ENCODE measurements at places on chromosomes 2 and 18.

GRCh38 chr2:109208951-109209335, 79.9 kb downstream of the SH3RF3 start:
- DNase-seq: no peak

DNA sequence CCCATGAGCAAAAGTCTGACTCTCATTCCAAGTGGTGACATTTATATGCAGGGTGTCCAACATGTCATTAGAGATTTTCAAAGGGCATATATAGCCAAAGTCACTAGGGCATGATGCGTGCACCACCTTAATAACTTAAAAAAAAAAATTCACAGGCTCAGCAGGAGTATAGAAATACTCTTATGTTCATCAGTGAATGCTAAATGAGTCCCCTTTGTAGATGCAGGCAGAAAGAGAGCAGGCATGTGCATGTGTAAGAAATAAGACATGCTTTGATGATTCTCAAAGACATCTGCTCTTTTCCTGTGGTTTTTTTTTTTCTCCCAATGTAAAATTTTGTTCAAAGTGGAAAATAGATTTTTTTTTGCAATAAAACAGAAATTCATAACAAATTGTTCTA, 112.3 kb upstream of the AQP4 start:
- DNase-seq: no peak

- no peak for DNase-seq
Measured at GRCh38 chr2:46167406-46167805, 129.8 kb upstream of the EPAS1 start.

DNA sequence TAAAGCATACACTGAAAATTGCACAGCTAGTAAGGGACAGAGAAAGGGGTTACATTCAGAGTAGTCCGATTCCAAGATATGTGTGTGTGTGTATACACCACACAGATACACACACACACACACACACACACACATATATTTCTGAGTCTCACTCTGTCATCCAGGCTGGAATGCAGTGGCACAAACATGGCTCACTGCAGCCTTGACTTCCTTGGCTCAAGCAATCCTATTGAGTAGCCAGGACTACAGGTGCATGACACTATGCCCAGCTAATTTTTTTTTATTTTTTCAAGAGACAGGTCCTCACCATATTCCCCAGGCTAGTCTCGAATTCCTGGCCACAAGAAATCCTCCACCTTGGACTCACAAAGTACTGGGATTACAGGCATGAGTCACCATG, 68.1 kb upstream of the ITPRID2 start:
- DNase-seq: no peak

DNA sequence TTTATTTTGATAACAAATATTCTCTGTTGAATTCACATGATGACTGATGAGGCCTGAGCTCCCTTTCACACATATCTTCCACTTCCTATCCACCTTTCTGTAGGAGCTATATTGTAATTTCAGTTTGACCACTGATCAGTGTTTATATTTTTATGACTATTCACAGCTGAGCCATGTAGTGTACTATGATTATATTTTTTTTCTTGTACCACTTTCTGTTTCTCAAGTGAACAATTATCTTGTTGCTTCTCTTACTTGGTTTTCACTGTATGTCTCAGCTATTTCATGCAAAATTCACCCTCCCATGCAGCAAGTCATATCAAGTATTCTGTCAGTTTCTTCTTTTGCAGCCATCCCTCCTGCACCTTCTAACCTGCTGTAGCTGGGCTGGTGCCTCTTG, 78.4 kb downstream of the TMEM247 start:
- DNase-seq: no peak

- no peak for DNase-seq
Measured at GRCh38 chr2:8570637-8571036, 111.2 kb upstream of the ID2 start.

GRCh38 chr2:43462866-43463641, 132.8 kb downstream of the THADA start:
- DNase-seq: no peak

- DNase-seq: no peak
Measured at GRCh38 chr2:11680182-11680900, 10.3 kb upstream of the NTSR2 start.

- DNase-seq: no peak
Measured at GRCh38 chr2:193566886-193567285, 1372.2 kb upstream of the TMEFF2 start.

GRCh38 chr18:79416022-79416676, 20.4 kb downstream of the NFATC1 start:
- DNase-seq: no peak

DNA sequence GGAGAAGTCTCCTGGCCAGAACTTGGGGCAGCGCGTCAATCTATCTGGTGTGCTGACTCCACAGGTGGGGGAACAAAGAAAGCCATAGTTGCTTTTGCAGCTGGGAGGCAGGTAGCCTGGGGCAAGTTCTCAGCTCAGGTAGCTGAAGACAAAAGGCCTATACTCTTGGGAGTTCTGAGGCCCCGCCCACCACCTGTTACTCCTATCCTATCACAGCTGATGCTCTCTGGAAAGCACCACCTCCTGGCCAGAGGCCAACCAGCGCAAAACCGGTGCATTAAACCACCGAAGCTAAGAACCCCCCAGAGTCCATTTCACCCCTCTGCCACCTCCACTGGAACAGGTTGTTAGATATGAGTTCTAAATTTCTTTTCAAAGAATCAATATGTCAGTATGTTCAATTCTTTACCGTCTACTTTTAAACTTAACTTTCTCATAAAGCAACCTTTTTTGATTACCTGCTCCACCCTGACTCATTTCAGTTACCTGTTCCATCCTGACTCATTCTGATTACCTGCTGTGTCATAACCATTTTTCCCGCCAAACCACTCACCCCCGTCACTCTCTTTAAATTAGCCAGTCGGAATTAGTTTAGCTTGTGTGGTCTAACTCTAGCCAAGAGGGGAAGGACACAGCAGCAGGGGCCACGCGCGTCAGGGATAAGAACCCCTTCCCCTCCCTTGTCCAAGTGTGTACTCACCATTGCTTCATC, 43.4 kb downstream of the UPP2 start:
- no peak for DNase-seq

- no peak for DNase-seq
Measured at GRCh38 chr2:136718273-136718672, 47.1 kb upstream of the THSD7B start.
